A549 treated with AZD2906 at 1 μM for 4 hours (cell line): ENCODE measurements at places on chromosomes 7 and 10. TPM values are rescaled to one million over a fixed set of nuclear protein-coding genes. Genes with fewer than 3 reads are reported as not detected.

CRYGN gene
- not detected in 5 replicates for total RNA-seq

MSS51 gene
- total RNA-seq: 0.31 to 0.68 TPM (median 0.38 TPM) in 5 replicates

GATA3 gene
- 4.0 to 4.7 TPM (median 4.5 TPM) in 5 replicates for total RNA-seq

UFSP1 gene
- total RNA-seq: 4.3 to 6.3 TPM (median 5.4 TPM) in 5 replicates

DYDC2 gene
- total RNA-seq: 0.09 to 0.19 TPM in 2 of 5 replicates, not detected in the others

CHCHD3 gene
- 67.2 to 88.8 TPM (median 73.4 TPM) in 5 replicates for total RNA-seq

PPP1R9A gene
- total RNA-seq: 2.7 to 4.0 TPM (median 3.5 TPM) in 5 replicates

SLC16A9 gene
- total RNA-seq: 0.07 to 0.20 TPM (median 0.13 TPM) in 5 replicates

LRRD1 gene
- total RNA-seq: not detected in 5 replicates

SEMA3C gene
- total RNA-seq: 46.8 to 78.3 TPM (median 66.1 TPM) in 5 replicates
